Cortex of kidney (tissue), 1 donor: ENCODE measurements at places on chromosomes 6 and 20.

- DNase-seq, result no peak
Observed at GRCh38 chr6:21103626-21104224, 489.8 kb upstream of the SOX4 start.

- no peak for DNase-seq
Observed at GRCh38 chr6:150747155-150747554, 118.3 kb upstream of the MTHFD1L start.

DNA sequence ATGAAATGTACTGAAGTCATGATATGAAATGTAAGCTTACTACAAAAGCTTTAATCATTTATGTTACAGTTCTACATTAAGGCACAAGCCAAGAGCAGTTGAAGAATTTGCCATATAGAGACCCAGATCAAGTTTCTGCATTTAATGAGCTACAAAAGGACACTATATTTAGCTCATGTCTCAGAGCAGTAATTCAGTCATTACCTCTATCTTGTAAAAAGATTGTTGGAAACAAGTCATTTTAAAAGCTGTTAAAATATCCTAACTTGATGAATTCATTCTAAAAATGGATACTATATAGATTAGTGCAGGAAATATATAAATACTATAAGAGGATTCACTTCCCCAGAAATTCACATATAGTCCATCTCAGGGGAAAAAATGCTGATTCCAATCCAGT lies 45.2 kb upstream of the RIPPLY2 start:
- no peak for DNase-seq

- DNase-seq, result no peak
Observed at GRCh38 chr6:52491203-52492069, 71.3 kb downstream of the EFHC1 start.

DNA sequence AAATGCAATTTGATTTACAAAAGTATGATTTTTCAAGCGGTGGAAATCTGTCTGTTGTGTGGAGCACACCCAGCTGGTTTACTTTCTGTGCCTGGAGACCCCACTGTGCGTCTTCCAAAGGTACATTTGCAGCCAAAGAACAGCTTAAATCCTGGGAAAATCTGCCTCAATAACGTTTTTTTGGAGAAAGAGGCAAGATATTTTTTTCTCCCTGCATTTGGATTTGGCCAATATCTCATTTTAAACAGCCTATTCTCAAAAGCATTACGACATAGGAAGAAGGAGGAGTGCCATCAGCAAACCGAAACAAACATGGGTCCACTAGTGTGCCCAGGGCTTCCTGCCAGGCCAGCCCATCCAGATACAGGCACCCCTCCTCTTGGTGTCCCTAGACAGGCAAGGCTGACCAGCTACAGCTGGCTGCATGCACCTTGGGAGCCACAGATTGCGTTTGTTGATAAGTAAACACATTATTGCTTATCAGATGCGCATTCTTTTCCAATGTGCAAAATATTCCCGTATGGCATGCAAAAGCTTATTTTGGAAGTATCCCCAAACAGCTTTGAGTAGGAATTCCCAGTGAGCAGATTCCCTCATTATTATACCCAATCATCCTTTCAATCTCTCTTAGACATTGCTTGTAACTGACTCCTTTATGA lies 184.5 kb upstream of the MARCKS start:
- no peak for DNase-seq

DNA sequence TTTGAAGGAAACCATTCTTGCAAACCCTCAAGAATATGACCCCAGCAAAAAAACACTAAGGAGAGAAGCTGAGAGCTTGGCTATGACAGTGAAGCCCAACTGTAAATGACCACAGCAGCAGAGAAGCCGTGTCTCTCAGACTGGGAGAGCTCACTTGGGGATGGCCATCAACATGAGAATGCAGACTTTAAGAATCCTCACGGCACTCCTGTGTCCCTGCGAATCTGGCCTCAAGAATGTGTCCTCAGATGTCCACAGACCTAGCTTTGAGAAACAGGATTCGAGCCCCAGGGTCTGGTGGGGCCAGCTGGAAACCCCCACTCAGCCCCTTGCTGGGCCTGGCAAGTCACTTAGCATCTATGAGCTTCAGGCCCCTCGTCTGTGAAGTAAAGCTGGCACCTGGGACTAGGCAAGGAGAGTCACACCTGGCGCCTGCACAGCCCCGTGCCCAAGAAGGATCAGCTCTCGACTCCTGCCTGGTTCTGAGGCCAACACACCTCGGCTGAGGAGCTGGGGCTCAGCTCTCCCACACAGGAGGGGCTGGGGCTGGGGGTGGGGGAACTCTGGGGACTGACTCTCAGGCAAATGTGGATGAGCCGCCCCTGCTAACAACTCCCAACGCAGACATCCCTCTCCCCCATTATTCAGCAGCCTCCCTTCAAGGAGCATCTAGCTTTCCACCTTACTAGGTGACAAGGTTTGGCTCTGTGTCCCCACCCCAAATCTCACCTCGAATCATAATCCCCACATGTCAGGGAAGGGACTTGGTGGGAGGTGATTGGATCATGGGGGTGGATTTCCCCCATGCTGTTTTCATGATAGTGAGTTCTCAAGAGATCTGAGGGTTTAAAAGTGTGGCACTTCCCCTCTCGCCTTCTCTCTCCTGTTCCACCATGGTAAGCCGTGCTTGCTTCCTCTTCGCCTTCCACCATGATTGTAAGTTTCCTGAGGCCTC lies 97.7 kb downstream of the GRM4 start:
- DNase-seq, result no peak

DNA sequence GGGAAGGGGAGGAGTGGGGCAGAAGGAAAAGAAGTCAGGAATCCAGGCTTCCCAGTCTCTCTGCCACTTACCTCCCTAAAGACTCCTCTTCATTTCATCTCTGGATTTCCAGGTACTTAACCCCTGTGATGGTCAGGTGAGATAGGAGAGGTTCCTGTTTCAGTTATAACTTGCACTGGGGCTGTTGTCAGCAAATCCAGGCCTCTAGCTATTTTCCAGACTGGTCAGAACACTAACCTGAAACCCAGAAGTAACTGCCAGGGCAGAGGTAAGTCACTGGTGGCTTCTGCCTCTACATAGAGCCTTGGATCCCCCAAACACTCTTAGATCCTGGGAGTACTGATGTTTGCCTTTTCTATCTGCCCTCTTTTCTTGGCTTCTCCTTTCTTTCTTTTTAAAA lies 233.5 kb upstream of the TAB2 start:
- DNase-seq, result no peak

DNA sequence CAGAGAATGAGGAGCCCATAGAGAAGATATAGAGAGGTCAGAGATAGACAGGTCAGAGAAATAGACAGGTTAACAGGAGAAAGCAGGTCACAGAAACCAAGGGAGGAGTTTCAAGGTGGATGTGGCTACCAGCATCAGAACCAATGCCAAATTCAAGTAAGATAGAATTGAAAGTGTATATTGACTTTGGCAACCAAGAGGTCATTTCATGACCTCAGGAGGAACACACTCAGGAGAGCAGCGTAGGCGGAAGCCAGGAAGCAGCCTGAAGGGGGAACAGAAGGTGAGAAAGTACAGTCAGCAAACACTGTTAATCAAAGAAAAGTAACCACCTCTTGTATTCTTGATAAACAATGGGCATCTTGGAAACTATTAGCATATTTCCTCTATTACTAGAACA lies 33.9 kb upstream of the ALDH8A1 start:
- no peak for DNase-seq

DNA sequence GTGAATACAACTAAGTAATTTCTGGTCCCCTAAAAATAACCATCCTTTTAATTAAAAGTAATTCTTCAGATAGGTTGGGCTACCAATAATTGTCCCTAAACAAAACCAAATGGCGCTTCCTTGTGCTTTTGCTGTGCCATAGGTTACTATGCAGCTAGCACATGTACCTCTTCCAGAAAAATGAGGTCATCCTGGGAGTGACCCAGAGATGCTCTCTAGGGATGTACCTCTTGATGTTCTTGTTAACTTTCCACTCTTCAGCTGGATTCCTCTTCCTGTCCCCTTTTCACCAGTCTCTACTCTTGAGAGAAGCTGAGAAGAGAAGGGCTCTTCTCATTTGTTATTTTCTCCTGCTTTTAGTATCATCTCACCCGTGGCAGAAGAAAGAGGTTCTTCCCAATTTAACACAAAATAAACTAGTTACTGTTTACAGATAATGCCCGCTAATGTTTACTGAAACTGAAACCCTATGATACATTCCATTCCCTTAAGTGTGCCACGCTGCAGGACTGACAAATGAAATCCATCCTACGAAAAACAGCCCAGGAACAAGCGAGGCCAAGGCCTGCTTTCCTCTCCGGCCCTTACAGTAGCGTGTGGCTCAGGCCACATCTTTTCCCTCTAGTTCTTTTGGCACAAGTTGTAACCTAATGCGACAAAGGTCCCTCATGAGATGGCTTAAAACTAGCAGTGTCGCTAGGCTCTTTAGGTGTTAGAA lies 24.2 kb downstream of the MRS2 start:
- DNase-seq, result no peak

DNA sequence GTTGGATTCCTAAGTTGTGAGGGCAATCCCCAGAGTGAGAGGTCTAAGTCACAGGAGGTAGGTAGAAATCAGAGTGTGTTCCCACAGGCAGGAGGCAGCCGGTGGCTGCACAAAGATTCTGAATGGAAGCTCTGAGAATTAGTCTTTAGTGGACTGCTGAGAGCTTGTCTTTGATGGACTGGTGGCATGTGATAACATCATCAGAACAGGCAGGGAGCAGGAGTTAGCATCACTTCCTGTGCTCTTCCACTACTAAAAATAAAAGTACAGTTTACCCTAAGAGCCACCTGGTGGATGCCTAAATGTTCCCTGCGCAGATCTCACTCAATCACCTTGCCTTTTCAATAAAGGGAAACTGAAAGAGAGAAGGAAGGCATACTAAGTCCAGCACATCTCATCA lies 294.6 kb upstream of the POU3F2 start:
- DNase-seq, result no peak

DNA sequence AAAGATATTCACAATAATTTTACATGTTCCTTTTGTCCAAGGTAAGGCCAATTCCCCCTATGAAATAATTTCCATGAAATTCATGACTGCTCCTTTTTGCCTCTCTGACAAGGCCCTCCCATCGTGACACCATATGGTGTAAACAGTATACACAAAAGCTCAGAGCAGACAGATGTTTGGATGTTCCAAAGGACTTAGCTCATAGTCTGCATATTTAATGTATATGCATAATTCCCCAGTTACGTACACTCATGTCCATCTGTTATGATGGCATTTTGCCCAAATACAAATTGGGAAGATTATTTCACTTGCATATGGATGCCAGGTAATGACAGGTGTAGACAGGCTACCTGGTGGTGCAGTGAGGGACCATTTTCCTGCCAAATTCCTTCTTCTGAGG lies 376.5 kb downstream of the KHDRBS2 start:
- no peak for DNase-seq
